ENCODE measurements at places on chromosomes 3 and 15.

GRCh38 chr3:54963641-54964040 lies 35.8 kb upstream of the LRTM1 start:
- DNase-seq = no peak

DNA sequence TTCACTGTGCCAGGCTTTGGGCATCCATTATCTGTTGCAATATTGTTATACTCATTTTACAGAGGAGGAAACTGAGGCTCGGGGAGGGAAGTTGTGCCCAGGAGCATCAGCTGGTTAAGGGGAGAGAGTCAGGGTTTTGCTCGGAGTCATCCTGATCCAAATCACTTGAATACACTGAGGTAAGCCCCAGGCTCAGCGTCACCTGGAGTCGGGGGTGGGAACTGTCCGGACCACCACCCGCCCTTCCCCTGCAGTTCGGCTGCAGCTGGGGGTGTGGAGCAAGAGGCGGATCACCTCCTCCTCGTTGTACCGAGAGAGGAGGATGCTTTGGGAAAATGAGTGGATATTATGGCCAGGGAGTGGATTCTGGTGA lies 646 bp downstream of the HRH1 start:
- no peak for DNase-seq

DNA sequence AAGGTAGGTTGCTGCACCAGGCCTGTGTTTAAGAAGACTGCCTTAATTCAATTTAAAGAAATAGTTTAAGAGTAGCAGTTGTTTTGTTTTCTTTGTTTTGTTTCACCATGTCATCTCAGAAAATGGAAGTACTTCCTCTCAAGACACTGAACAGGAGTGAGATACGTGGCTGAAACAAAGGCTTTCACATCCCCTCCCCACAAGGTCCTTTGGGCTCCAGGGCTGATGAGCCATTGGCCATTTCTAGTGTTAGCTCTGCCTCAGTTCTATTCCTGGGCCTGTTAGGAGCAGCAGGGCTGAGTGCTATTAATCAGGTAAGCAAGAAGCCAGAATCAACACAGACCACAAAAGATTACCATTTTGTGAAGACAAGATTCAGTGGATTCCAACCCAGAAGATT lies 132.8 kb downstream of the KCNAB1 start:
- no peak for DNase-seq

GRCh38 chr15:52344592-52344991 lies 49.0 kb upstream of the MYO5C start:
- no peak for DNase-seq

DNA sequence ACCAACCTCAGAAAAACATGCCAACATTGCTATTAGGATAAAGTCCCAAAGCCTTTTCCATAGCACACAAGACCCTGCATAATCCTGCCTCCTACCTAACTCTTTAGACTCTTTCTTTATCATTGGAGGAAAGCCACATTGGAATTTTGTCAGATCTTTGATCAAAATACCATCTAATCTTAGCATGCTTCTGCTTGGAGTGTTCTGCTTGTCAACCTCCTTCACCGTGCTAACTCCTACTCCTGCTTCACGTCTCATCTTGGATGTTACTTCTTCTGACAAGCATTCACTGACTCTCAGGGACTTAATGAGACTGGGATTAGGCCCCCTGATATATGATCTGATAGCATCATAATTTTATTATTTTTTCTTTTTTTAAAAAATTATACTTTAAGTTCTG lies 7.4 kb upstream of the GLCE start:
- no peak for DNase-seq

- no peak for DNase-seq
These were observed 56.8 kb upstream of the CHD2 start for GRCh38 chr15:92843326-92843725.

DNA sequence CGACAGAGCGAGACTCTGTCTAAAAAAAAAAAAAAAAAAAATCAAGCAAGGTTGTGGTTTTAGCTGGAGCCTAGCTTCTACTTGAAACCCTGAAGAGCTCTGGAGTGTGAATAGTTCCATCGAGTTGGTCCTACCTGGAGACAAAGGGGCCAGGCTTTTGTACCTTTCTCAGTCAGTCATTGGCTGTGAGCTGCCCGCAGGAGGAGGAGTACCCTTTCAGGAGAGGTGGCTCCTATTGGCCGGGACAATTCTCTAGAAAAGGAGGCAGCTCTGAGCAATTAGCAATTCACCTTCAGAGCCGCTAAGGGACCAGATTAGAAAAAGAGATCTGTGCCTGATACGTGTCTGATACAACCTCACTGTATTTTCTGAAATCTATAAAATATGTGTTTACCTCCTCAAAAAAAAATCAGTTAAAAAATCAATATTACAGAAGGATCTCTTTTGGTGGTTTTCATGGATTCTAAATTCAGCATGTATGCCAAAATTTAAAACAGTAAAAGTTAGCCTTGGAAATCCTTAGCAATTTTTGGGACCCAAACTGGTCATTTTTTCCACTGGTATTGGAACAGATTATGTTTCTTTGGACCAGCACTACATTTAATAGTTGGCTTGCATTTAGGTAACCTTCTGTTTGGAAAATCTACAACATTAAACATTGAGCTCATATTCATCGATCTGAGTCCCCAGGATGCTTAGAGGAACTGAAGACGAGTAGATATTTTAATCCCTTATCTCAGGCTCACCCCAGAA lies 29.7 kb upstream of the PDCD6IP start:
- DNase-seq = no peak

- DNase-seq = no peak
These were observed 299.8 kb upstream of the GPR149 start for GRCh38 chr3:154729741-154730140.

DNA sequence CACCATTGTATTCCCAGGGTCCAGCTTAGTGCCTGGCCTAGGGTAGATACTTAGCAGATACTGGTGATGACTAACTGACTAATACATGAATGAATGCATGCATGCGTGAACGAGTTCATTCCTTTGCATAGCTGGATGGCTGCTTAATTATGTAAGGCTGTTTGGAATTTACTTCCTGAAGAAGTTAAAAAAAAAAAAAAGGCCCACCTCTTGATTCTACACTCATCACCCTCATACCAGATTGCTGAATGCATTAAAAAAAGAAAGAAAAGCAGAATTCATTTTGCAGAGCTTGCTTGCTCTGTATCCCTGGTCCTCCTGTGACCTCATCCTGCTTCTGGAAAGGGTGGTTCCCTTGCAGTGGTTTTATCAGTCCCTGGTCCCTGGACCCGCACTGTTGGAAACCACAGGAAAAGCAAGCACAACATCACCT lies 277.6 kb upstream of the CFAP20DC start:
- no peak for DNase-seq

- no peak for DNase-seq
These were observed 65.4 kb downstream of the SEMA5B start for GRCh38 chr3:122962149-122962548.

DNA sequence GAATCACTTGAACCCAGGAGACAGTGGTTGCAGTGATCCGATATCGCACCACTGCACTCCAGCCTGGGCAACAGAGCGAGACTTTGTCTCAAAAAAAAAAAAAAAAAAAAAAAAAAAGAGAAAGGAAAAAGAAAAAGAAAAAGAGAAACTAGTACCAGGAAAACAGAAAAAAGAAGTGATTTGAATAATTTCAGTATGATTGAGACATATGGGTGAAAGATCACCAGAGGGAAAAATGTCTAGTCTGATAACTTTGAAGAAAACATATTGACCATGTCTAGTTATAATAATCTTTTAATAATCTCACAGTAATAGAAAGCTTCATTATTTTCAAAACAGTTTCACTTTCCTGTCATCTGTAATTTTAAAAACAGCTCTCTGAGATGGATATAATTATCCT lies 16.4 kb downstream of the TGFBR2 start:
- DNase-seq = no peak

DNA sequence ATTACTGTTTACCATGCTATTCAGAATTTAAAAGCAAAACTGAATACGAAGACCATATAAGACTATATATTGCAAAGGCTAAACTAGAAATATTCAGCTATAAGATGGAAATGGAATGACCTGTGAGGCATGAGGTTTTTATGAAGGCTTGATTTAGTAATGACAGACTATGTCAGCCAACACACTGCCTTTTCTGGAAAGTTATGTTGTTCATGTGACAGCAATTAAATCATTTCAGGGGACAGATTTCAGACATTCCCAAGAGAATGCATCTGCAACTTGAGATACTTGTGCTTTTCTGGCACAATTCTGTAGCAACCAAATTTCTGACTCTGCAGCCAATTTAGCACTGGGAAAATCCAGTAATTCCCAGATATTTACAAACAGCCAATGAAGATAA lies 8.6 kb upstream of the GATM start:
- no peak for DNase-seq

- DNase-seq = no peak
These were observed 576.1 kb downstream of the PDCD6IP start for GRCh38 chr3:34374521-34374920.

- peak; percentile 75 for DNase-seq
These were observed 384.8 kb upstream of the TGFBR2 start for GRCh38 chr3:30221619-30222018.

DNA sequence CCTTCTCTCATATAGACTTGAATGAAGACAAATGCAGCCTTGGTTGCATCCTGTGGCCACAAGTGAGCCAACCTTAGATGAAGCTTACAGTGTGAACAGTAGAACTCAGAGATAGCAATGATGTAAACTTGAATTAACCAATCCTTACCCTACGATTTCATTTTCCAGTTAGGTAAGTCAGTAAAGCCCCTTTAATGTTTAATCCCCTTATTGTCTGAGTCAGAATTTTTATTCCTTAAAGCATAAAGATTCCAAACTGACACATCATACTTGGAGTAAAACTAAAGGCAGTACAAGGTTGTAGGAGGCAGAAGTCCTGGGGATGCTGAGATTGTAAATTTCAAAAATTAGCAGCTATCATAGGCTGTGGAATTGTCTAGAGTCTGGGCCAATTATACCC lies 507.8 kb upstream of the DPH6 start:
- DNase-seq = no peak

- DNase-seq = no peak
These were observed 152.5 kb downstream of the MEX3B start for GRCh38 chr15:81893182-81893835.

DNA sequence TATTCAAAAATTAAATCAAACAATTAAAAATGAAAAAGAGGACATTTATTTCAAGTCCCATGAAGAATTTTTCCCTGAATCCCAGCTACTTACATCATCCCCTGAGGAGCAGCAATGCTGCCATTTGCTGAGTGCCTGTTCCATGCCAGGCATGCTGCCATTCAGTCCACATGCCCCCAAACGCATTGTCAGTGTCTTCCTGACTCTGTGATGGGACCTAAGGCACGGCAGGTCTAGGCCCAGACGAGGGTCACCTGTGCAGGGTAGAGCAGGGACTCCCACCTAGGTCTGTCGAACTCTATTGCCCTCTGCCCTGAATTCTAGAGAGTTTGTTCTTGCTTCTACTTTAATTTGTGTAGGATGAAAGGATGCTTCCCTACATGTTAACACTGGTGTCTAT lies 7.0 kb downstream of the PSTPIP1 start:
- DNase-seq = no peak

- DNase-seq = no peak
These were observed 163.8 kb upstream of the MBNL1 start for GRCh38 chr3:152104847-152105415.

GRCh38 chr3:46348823-46349482 lies 5.0 kb upstream of the CCR2 start:
- DNase-seq = peak; percentile 75

- no peak for DNase-seq
These were observed 821.6 kb downstream of the TUSC7 start for GRCh38 chr3:117531078-117531767.

GRCh38 chr3:131553495-131554247 lies 50.9 kb upstream of the MRPL3 start:
- no peak for DNase-seq

- DNase-seq = no peak
These were observed 11.6 kb downstream of the FAM162A start for GRCh38 chr3:122395582-122395981.

GRCh38 chr15:51750792-51751696 lies at the start of gene TMOD2:
TSS of gene TMOD2 (plus strand) at chr15:51751597. CDS start at chr15:51766442, 14,845 bp downstream.
- peak; percentile 74 for DNase-seq

All from common myeloid progenitor, CD34-positive (primary cell).